ENCODE measurements at places on chromosomes 16 and 17.

GRCh38 chr16:9761870-9762269, 420.4 kb downstream of the GRIN2A start:
- DNase-seq = no peak

GRCh38 chr16:4140652-4141051, 24.4 kb upstream of the ADCY9 start:
- DNase-seq = peak; percentile 71

DNA sequence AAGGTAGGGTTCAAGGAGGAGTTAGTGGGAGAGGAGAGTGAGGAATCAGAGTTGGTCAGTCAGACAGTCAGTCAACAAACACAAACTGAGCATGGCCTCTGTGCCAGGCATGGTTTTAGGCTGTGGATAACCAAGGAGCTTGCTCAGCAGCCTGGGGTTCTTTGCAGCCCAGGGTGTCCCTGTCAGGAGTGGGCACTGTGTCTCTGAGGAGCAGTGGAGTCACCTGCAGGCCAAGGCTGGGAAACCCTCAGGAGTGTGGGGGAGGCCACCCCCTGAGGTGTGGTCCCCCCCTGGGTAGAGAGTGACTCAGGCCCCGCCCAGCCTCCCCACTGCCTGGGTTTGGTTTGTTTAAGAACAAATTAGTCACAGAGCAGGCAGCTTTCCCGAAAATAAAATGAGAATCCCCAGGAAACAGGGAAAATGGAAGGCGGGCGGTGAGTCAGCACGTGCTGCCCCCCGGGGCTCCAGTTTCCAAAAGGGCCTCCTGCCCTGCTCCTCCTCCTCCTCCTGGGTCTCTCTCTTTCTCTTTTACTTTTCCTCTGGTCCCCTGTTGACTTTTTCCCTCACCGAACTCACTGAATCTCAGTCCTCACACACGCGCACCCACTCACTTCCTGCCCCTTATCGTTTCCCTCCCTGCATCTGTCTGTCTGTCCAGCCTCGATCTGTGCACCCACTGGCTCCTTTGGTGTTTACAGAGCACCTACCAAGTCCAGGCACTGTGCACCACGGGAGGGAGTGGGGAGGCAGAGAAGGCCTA, 44.3 kb downstream of the SOCS3 start:
- peak; percentile 83 for DNase-seq

- DNase-seq = peak; percentile 93
Measured at GRCh38 chr17:19958023-19958422, 19.6 kb downstream of the AKAP10 start.

- DNase-seq = no peak
Measured at GRCh38 chr17:82527898-82528297, 8.4 kb downstream of the FOXK2 start.

DNA sequence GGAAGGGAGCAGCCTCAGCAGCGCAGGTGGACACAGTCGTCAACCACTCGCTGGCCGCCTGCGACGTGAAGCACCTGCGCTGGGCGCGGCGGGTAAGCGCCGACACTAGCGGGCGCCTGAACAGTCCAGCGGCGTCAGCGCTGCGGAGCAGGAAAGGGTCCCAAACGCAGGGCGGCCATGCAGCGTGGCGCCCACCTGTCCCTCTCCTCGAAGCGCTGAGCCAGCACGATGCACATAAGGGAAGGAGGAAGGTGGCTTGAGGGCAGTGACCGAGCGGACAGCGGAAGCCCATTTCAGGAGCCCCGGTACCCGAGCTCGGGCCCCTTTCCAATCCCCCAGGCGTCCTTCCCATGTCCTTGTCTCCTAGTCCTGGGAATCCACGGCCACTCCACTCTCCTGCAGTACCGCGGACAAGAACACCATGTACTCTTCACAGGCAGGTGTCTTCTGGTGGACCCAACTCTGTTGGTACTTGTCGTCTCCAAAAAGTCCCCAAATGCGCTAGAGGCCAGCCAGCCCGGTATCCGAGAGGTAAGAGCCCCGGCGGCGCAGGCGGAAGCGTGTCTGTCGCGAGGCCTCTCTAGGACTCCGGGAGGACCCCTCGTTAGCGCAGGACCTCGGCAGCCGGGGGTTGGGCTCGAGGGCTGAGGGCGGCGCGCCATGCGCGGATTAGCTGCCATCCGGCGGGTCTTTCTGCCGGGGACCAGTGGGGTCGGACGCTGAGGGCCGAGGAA, 14.4 kb downstream of the ZNF232 start:
- DNase-seq = no peak

- peak; percentile 95 for DNase-seq
Measured at GRCh38 chr17:60135151-60135950, 14.4 kb upstream of the CA4 start.

GRCh38 chr16:78306361-78306760, 206.9 kb downstream of the WWOX start:
- no peak for DNase-seq

- peak; percentile 54 for DNase-seq
Measured at GRCh38 chr17:42010898-42011516, 6.2 kb downstream of the DNAJC7 start.

DNA sequence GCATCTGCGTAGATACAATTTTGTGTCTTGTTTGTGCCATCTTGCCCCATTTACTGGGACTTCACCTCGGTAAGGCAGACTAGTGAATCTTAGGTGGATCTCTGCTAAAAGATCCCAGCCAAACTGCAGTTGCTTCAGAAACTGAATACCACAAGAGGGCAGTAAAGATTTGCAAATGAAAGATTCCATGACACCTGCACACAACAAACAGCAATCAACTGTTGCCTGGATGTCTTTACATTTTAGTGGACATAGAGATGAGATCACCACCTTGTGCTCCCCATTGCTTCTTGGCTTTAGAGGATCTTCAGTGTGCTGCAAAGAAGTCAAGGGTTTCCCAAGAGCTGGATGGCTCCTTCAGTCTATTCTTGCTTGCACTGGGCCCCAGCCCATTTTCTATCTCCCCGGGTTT, 119.2 kb upstream of the CACNG5 start:
- peak; percentile 67 for DNase-seq

DNA sequence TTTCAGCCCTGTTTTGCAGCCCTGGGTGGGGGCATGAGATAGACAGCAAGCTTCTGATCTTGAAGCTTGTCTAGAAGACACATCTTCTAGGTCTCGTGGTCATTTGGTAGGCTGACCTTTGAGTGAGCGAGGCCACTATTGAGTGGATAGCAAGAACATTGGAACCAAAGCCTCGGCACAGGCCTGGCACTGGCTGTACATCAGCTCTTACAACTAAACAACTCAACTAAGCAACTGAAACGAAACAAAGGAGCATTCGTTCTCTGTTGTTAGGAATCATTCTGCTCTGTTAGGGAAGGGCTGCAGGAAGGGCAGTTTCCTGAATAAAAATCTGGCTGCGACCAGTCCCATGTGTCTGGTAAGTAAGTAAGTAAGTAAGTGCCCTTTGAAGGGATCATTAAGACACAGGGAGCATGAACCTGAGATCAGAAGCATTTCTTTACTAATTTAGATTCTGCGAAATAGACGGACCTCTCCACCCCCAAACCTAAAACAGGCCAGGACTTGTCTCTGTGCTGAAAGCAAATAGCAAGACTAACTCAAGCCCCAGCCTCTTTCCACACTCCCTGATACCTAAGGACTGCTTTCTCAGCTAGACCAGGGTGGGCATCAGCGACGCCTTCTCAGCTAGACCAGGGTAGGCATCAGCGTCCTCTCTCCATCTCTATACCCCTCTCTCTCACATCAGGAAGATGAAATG, 22.7 kb downstream of the CYB561 start:
- no peak for DNase-seq

DNA sequence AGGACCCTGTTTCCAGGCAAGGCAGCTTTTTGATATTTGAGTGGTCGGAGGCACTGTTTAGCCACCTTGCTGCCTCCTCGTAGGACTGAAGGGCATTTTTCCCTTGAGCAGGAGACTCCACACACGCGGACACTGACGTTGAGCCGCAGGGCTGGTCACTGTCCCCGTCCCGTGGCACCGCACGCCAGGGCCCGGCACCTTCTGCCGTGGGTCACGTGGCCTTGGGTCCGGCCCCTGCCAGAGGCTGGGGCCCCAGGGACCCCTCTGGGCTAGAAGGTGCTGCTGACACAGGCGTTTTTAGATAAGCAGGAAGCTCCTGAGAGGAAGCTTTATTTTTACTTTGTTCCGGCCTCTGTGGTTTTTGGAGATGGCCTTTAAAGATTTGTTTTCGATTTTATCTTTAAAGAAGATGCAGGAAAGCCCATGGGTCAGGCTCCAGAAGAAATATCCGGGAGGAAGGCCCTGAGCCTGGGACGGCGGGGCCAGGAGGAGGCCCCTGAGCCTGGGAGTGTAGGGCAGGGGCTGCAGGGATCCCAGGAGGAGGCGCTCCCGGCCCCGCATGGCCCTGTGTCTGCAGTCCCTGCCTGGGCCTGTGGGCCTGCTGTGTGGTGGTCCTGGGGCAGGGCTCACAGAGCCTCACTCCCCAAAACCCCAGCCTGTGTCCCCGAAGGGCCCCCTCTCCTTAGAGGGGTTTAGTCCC, 30.5 kb upstream of the GNG13 start:
- DNase-seq = no peak

GRCh38 chr17:39209317-39210092, 9.4 kb downstream of the RPL19 start:
- DNase-seq = peak; percentile 56

All from iris pigment epithelial cell (primary cell).